ENCODE measurements at places on chromosomes 12 and 14.

DNA sequence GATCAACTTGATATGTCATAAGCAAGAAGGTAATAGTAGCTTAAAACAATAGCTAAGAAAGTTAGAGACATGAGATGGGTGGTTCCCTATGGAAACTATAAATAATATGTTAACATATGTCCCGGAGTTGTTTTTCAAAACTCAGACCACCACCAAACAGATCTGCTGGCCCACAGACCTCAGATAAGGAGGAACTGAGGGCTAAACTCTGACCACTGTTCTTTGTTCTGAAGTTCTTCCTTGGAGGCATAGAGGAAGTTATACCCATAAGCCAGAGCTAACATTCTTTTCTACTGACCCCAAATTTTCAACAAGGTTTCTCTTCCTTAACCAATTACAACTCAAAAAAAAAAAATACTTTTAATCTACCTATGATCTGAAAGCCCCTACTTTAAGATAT lies 156.1 kb upstream of the FSCB start:
- no peak for DNase-seq

- no peak for DNase-seq
Observed at GRCh38 chr14:100374270-100374669, 51.1 kb downstream of the SLC25A47 start.

DNA sequence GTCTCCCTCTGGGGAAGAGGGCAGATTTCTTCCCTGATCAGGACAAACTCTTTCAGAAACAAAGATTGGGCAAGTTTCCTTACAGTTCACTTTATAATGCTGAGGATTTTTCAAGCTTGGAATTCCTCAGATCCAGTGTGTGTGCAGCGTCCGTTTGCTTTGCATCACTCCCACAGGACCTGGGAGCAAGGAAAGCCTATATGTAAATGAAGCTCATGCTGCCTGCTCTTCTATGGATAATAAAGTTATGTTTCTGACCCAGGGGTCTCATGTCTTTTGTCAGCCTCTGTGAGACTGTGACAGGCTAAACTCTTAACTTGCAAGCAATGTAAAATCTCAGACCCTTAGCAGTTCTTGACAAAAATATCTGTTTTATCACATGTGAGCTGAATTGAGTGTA lies 41.6 kb downstream of the TRHDE start:
- no peak for DNase-seq

DNA sequence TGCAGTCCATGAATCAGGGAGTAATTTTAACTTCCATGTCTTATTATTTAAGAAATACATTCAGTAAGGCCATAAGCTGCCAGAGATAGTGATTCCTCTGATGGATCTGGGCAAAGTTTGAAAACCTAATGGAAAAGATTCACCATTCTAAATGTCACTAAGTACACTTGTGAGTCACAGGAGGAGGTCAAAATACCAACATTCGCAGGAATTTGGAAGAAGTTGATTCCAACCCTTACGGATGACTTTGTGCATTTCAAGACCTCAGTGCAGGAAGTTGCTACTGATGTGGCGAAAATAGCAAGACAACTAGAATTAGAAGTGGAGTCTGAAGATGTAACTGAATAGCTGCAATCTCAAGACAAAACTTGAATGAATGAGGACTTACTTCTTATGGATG lies 69.8 kb downstream of the OSBPL8 start:
- peak; percentile 45 for DNase-seq

DNA sequence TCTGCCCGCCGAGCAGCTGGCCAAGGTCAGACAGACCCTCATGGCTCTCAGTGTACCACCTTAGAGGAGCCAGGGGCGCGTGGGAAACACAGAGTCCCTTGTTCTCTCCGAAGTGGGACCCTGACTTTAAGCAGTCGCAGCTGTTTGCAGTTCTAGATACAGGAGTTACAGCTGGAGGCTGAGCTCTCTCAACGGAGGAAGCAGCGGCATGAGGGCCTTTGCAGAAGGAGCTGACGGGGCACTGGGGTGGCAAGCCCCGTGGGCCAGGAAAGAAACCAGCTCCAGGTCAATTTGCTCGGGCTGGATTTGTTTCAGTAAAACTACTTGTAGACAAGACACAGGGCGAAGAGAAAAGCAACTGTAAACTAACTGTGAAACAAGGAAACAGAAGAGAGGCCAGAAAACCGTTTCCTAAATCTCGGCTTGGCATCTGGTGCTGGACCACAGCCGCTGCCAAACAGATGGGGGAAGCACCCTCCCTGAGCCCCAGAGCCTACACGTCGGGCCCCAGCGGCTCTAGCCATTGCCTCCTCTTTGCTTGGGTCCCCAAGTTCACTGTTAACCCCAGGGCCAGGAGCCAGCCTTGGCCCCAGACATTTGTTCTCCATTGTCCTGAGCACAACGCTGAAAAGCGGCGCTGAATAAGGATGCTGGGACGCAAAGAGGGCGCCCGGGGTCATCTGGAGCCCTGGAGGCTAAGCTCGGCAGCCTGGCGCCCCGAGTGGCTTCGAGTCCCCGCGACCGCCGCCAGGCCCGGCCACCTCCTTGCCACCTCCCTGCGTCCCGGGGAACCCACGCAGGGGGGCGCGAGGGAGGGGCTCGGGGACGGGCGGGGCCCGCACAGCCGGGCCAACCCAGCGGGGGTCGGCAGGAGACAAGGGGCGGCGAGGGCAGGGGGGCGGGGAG lies 914 bp upstream of the PACS2 start:
- peak; percentile 16 for DNase-seq

Measured in EL (cell line).